ENCODE measurements at places on chromosomes 16 and 17. TPM values are rescaled to one million over a fixed set of nuclear protein-coding genes. Genes with fewer than 3 reads are reported as not detected.

The HCRT gene
- not detected for total RNA-seq

The SPATA22 gene
- total RNA-seq, result not detected

The NT5M gene
- total RNA-seq, result 3.5 TPM

The SPIRE2 gene
- total RNA-seq, result 3.2 TPM

The EXOC3L1 gene
- not detected for total RNA-seq

The CDH11 gene
- total RNA-seq, result 936 TPM

The DBNDD1 gene
- 2.8 TPM for total RNA-seq

The RNF43 gene
- total RNA-seq, result 0.15 TPM

The FOXN1 gene
- not detected for total RNA-seq

The CA10 gene
- not detected for total RNA-seq

The OR1A2 gene
- not detected for total RNA-seq

Measured in chondrocyte (in vitro differentiated cells).